ENCODE measurements at places on chromosomes 13 and 19.

GRCh38 chr19:37333457-37333856 is 37.4 kb upstream of the ZNF527 start:
- DNase-seq = no peak

DNA sequence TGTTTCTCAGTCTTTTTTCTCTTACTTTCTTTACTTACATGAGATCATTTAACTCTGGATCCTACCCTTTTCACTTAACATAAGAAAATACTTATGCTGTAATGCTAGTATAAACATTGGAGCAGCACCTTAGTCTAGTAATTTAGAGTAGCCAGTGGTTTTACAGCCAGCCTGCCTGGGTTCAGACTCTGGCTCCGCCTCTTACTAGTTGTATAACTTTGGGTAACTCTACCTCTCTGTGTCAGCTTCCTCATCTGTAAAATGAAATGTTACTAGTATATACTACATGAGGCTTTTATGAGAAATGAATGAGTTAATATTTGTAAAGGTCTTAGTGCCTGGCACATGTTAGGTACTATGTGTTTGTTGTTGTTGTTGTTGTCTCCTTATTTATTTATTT is 5.6 kb downstream of the CDADC1 start:
- no peak for DNase-seq

- no peak for DNase-seq
These were observed 261 bp downstream of the FARP1 start for GRCh38 chr13:98143157-98143553.

DNA sequence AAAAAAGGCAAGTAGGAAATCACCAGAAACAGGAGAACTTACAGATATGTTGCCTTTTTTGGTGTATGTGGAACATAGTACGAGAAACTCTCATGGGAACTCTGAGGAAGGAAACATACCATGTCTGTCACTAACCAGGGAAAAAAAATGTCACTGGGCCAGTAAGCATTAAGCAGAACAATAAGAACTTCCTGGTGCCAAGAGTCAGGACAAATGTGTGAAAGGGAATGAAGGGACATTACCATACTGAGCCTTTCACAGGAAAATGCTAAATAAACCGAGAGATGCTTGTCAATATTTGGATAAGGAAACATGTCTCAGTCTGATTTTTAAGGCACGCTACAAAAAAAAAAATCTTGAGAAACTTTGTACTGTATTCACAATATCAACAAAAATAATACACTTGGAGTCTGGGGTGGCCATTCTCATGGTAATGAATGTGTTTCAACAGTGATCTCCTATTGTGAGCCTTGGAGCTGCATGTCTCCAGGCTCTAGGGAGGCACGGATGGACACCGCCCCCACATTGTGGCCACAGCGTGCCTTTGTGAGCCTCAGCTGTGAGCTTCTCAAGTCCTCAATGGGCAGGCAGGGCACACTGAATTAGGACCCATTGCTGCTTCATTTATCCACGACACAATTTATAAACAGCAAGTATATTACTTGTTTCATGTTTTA is 113.0 kb upstream of the ARGLU1 start:
- DNase-seq = no peak

DNA sequence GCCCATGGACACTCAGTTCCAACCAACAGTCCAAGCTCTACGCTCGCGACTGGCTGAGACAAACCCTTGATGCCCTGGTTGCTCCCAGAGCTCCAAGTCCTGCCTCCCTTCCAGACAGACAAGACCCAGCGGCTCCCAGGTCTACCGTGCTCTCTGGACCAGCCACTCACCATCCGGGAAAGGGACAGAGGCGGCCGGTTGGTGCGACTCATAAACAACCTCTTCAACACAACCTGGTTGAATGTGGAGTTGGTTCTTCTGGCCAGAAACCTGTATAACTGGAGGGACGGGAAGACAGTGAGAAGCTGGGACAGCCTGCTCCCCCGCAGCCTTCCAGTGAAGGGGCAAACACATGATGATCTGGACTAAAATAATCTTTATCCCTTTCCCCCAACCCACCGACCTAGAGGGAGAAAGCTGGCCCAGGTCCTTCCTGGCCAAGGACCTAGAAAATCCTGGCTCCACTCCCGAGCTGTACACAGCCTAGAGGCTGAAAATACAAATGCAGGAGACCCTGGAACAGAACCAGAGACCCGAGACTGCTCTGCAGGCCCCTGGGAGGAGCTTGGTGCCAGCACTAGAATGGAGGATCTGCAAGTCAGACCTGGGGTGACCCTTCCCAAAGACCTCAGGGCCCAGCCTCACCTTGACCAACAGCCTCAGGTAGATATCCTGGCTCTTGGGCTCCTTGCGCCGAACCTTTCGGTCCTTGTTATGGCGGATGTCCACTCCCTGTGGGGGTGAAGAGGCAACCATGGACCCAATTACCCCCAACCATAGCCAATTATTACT is 1.6 kb downstream of the RPL18 start:
- no peak for DNase-seq

GRCh38 chr19:5492635-5493409 is 37.6 kb downstream of the ZNRF4 start:
- DNase-seq = no peak

GRCh38 chr13:29457299-29457698 is 138.2 kb downstream of the SLC7A1 start:
- DNase-seq = no peak

DNA sequence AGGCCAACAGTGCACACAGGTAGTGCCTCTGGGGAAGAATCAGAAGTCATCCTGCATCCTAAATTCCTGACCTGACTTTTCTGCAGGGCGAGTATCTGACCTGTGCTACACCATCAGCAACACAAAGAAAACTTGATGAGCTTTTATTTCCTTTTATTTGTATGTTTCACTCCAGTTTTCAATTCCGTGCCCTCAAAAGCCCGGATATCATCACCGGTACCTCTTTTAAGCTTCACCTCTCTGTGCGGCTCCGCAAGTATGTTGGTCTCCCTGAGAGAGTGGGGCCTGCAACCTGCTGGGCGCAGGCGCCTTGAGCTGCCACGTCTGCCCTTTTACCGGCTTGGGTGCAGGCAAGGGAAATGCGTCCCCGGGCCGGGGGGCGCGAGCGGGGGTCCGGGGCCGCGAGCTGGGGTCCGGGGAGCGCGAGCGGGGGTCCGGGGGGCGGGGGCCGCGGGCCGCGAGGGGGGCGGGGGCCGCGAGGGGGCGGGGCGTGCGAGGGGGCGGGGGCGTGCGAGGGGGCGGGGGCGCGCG is 4.3 kb upstream of the DUXA start:
- DNase-seq = peak; percentile 29

DNA sequence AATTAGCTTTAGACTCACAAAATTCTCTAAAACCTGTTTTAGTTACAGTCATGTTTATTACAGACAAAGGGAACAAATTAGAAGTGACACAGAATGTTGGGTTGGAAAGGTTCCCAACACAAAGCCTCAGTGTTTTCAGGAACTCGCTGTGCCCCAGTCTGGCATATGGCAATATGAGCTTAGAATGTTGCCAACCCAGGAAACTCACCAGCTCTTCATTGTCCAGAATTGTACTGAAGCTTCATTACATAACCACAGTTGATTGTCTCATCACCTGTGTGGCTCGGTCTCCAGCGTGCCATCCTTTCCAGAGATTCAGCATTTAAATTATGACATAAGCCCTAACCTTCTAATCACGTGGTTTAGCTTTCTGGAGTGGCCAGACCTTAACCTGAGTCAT is 19.1 kb downstream of the ZNF264 start:
- no peak for DNase-seq

DNA sequence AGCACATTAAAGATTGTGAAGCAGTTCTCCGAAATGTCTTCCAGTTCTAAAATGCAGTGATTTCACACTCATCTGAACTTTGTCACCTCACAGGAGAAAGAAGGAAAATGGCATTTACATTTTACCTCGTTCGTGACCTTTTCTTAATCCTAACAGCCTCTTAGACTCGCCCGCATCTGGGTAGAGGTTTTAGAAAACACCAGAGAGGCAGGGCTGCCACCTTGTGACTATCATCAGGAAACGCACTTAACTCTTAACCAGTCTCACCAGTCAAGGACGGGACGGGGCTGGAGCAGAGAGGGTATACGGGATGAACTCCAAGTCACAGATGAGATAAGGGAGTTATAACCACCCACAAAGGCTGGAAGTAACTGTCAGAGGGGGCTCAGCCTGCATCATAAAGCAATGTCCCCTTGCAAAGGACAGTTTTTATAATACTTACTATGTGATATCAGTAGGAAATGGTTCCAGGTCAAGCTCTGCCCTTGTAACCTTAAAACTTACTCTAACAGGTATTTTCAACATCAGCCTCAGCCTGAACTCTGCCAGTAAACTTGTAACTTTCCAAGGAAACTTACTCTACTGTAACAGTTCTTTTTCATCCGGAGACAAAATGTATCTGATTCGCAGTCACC is 8.6 kb upstream of the CEACAM6 start:
- DNase-seq = peak; percentile 22

DNA sequence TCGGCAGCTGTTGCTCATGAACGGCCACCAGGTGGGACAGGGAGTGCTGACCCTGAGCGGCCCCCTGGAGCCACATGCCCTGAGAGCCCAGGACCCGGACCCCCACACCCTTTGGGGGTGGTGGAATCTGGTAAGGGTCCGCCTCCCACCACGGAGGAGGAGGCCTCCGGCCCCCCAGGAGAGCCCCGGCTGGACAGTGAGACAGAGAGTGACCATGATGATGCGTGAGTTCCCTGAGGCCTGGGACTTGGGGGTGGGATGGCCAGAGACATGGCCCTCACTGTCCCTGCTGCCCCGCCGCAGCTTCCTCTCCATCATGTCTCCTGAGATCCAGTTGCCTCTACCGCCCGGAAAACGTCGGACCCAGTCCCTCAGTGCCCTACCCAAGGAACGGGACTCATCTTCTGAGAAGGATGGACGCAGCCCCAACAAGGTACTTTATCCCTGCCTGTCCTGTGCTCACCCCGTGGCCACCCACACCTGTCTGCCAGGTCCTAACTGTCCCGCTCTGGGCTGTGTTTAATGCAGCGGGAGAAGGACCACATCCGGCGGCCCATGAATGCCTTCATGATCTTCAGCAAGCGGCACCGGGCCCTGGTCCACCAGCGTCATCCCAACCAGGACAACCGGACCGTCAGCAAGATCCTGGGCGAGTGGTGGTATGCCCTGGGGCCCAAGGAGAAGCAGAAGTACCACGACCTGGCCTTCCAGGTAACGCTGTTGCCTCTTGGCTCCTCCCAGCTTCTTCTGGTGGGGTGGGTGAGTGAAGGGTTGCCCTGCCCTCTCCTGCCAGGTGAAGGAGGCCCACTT is 14.7 kb upstream of the PRR19 start:
- DNase-seq = no peak

GRCh38 chr13:96025283-96025682 is 27.9 kb downstream of the UGGT2 start:
- DNase-seq = no peak

- DNase-seq = no peak
These were observed 736.3 kb upstream of the KLHL1 start for GRCh38 chr13:70844391-70845108.

GRCh38 chr19:45766869-45767346 is 2.1 kb downstream of the SIX5 start:
- no peak for DNase-seq

- no peak for DNase-seq
These were observed 140.5 kb downstream of the SLC7A1 start for GRCh38 chr13:29454931-29455481.

GRCh38 chr19:38733493-38734175 is 10.6 kb downstream of the CAPN12 start:
- DNase-seq = no peak

DNA sequence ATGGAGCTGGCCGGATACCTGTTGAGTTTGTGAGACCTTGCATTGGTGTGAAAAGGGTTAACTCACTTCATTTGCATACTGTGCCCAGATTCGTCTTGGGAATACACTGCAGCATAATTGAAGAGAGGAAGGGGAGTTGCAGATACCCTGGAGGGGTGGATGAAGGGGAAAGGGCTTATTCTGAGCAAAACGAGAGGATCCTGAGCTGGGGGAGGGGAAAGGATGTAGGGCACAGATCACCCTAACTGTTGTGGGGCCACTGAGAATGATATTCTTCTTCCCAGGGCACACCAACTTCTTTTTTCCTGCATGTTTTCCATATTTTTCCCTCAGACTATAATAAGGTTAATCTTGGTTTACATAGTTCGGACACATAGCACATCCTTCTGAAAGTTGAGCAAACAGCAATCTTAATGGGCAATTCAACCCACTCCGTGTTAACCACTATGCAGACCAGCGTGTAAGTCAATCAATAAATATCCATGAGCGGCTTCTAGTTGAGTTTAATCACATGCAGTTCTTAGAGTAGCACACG is 11.7 kb upstream of the PTPRS start:
- DNase-seq = no peak

DNA sequence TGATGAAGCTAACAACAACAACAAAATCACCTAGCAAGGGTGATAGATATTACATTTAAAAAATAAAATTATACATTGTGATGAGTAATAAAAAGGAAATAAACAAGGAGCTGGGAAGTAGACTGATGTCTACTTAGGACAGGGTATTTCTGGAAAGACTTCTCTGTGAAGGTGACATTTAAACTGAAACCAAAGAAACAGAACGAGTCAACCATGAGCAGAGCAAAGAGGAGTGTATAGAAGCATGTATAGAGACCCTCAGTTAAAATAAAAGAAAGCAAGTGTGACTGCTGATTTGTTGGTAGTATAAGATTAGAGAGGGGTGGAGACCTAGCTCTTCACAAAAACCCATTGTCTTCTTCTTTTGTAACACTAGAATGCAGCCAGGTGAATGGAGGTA is 53.0 kb upstream of the TDRD3 start:
- DNase-seq = no peak

DNA sequence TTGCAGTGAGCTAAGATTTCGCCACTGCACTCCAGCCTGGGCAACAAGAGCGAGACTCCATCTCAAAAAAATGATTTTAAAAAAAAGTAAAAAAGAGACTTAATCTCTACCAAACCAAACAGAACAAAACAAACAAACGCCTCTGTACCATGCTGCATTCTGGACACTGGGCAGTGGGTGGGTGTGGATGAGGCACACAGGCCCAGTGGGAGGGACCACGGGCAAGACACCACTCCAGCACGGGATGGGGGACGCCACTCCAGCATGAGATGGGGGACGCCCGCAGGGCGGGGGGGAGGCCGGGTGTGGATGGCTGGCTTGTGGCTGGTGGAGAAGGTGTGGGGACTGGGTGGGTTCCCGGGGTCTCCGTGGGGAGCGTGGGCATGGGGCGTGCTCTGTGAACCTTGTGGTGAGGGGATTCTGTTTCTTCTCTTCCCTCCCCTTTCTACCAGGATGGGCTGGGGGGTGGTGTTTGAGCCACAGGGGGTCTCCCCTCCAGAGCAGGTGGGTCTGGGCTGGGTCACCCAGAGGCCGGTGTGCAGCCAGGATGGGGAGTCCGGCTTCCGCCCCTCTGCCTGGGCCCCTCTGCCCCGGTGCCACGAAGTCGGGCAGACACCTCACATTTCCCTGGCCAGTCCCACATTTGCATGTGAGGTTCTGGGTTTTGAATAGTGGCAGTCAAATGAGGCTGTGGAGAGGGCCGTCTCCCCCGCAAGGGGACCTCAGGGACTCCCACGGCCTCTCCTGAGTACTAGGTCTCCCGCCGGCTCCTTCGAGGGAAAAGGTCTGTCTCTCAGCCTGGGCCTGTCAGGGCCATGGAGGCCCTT is 23.9 kb upstream of the MATK start:
- no peak for DNase-seq
